CD4-positive, alpha-beta memory T cell (primary cell): ENCODE measurements at places on chromosomes 6 and 20.
A peak's percentile ranks its signal among the peaks of the same experiment; 100 is the strongest.

DNA sequence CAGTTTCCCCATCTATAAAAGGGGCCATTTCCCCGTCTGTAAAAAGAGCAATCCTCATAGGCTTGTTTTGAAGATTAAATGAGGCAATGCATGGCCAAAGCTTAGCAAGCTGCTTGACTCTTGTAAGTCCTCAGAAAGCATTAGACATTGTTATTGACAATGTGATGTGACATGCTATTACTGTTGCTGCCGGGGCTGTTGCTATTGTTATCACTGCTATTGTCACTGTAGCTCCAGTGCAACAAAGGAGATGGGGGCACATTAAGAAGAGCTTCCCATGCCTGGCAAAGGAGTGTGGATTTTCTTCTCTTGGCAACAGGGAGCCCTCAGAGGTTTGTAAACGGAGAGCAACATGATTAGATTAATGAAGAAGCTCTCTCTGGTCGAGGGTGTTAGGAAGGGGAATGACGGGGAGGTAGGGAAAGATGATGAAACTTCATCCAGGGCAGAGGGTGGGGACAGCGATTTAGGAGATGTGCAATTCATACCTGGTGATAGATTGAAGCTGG is 33.1 kb upstream of the FAM83D start:
- no peak for DNase-seq

DNA sequence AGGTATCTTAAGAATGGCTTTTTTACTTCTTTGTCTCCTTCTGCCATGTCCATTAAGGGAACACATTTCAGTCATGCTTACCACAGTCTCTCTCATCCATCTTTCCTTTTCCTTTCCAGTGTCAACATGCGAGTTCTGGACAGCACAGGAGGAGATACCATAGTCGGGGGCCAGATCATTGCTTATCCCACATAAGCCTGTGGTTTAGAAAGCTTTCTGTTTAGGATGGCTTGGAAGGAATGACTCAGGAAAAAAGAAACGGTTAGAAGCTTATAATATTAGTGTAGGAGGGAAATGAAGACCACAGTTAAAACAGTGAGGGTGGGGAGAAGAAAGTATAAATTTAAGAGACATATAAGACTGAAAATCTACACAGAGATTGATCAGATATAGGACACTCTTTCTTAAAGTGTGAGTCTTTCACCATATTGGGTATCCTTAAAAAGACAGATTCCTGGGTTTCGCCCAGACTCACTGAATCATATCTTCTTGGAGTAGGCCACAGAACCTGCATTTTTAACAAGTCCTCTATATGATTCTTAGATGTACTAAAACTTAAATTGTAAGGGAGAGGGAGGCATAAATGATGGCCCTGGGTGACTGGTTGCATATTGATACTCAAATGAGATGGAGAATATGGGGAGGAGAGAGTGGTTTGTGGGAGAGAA is 36.1 kb downstream of the DSE start:
- DNase-seq = no peak

GRCh38 chr6:93177918-93178317 is 241.4 kb downstream of the EPHA7 start:
- no peak for DNase-seq

GRCh38 chr6:29723666-29724588 is 693 bp downstream of the HLA-F start:
- DNase-seq = peak; percentile 86

DNA sequence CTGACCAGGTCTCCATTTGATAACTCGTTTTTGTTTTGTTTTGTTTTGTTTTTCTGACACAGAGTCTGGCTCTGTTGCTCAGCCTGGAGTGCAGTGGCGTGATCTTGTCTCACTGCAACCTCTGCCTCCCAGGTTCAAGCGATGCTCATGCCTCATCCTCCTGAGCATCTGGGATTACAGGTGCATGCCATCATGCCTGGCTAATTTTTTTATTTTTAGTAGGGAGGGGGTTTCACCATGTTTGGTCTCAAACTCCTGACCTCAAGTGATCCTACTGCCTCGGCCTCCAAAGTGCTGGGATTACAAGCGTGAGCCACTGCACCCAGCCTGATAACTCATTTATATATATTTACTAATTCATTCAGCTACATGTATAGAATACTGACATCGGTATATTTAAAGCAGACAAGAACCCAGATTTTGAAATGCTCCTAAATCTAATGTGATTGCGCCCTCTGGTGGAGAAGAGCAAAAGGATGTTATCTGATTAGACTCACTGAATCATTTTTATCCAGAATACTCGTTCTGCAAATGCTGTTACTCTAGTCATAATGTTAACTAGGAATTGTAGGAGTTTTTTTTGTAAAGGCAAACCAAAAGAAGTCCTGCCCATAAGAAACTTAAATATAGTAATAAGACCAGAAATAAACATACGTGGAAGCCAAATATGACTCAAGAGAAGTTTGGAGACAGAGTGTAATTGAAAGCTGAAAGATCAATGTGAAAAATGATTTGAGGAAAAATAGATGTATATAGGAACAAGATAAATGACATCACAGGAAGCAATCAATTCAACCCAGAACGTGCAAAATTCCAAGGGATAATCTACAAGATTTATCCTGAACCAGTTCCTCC is 5.3 kb upstream of the COL12A1 start:
- DNase-seq = peak; percentile 51

GRCh38 chr6:33654831-33655554 is 33.9 kb downstream of the ITPR3 start:
- peak; percentile 5 for DNase-seq

DNA sequence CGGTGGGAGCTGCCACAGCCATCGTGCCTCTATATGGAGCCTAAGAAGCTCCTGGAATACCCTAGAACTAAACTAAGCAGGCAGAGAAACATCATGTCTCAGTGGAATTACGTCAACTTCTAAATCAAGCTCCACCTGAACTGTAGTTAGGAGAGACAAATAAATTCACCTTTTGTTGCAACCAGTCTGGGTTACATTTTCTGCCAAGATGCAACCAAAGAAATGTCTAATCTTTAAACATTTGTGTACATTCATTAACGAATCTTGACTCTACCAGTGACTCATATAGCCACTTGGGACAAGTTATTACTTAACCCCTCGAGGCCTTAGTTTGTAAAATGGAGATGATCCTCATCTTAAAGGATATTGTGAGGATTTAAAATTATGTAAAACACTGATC is 8.9 kb downstream of the PTPRK start:
- no peak for DNase-seq
